DMS79 treated with DMSO at 0.1 percent for 48 hours (cell line): ENCODE measurements at places on chromosomes 4 and X.
A peak's percentile ranks its signal among the peaks of the same experiment; 100 is the strongest.

- no peak for DNase-seq
Observed at GRCh38 chr4:59823311-59823710, 1376.8 kb upstream of the ADGRL3 start.

DNA sequence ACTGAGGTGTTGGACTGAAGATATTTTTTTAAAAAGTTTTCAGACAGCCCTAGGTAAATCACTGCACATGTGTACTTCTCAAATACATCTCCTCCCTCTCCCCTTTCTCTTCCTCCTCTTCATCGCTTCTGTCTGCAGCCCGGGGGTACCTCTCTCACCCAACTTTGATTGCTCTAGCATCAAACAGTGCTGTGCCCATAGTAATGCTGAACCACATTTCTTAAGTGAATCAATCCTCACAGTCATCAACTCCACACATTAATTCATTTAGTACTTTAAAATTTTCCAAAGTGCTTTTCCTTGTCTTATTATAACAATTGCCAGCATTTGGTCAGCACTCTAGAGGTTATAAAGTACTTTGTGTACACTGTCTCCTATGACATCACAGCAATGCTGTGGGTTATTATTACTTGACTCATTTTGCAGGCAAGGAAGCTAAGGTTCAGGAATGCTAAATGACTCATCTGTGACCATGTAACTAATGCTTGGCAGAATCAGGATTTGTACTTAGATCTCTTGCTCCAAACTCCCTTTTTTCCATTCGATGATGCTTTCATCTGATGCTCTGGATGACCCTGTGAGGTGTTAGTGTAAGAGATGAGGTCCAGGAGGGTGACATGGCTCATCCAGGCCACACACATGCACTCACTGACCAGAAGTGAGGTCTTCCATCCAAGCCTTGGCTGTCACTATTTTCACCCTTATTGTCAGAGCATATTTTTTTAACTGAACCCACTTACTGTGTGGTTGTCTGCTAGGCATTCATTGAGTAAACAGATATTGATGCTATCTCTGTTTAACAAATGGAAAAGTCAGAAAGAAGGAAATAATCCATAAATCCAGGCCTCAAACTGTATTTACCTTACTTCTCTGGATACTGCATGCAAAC is 58.8 kb downstream of the RHOH start:
- no peak for DNase-seq

DNA sequence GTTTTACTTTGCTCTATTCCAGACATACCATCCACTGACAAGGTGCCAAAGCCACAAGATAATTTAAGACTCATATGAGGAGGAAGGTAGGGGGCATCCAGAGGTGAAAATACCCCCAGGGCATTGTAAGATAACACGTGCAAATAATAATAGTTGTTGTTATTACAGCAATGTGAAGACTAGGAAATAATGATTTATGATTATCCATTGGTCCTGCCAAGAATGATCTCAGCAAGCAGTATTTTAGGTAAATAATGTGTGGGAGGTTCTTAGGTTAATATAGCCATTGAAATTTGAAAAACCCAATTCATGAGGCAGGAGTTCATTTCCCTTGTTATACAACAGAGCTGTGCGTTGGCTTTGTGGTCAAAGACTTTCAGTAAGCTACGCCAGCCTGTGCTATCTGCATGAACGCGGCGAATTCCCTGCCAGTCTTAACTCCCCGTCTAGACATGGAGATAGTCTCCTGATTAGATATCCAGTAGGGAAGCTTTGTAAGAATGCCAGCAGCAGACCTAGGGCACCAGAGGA is 47.2 kb upstream of the MXRA5 start:
- no peak for DNase-seq

DNA sequence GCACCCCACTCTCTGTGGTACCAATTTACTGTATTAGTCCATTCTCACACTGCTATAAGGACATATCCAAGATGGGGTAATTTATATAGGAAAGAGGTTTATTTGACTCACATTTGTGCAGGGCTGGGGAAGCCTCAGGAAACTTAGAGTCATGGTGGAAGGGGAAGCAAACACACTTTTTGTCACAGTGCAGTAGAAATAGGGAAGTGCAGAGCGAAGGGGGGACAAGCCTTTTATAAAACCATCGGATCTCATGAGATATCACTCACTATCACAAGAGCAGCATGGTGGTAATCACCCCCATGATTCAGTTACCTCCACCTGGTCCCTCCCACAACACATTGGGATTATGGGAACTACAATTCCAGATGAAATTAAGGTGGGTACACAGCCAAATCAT is 766.9 kb upstream of the PCDH10 start:
- DNase-seq = no peak

- peak; percentile 44 for DNase-seq
Observed at GRCh38 chrX:153599192-153600031, 473 bp upstream of the CCNQ start.

GRCh38 chrX:1400742-1401471 is 9.0 kb upstream of the SLC25A6 start:
- no peak for DNase-seq

- DNase-seq = no peak
Observed at GRCh38 chr4:123064390-123064789, 142.0 kb upstream of the NUDT6 start.

GRCh38 chr4:95500361-95500760 is 48.4 kb downstream of the UNC5C start:
- no peak for DNase-seq

DNA sequence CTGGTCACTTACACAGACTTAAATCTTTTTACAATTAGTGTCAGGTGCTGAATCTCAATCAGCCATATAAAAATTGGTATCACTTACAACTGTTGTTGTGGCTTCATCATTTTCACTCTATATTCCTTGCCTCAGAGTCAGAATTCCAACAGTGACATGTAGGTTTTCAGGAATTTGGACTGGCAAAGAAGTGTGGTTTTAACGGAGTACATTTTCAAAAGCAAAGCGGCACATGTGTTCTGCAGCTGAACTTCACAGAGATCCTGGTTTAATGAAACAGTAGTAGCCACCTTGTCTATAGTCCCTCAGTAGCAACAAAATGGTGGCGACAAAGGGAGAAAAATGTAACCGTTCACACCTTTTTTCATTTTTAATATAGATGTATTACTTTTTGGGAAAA is 486.6 kb downstream of the FAT4 start:
- DNase-seq = no peak

DNA sequence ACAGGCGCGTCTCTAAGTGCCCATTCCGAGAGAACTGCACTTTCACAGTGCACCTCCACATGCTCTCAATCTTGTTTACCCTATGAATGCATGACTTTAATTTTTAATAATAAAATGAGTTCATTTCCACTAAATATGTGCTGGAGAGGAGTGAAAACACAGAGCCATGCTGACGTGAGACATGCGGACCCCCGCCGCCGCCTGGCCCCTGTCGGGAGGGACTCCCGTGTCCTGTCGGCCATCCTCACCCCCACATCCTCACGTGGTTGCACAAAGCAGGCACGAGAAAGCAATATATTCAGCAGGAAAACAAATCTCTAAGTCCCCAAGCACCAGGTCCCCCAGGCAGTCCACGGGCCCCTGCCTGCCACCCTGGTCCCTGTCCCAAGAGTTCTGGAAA is 23.1 kb downstream of the PPP2R2C start:
- DNase-seq = no peak

GRCh38 chr4:128803783-128804182 is 5.7 kb upstream of the JADE1 start:
- DNase-seq = no peak

DNA sequence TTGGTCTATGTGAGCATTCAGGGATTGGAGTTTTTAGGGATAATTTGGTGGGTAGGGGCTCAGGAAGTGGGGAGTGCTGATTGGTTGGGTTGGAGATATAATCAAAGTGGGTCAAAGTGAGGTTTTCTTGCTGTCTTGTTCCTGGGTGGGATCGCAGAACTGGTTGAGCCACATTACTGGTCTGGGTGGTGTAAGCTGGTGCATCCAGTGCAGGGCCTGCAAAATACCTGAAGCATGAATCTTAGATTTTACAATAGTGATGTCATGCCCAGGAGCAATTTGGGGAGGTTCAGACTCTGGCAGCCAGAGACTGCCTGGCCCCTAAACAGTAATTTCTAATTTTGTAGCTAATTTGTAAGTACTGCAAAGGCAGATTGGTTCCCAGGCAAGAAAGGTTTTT is 665.6 kb upstream of the PRKX start:
- DNase-seq = no peak

DNA sequence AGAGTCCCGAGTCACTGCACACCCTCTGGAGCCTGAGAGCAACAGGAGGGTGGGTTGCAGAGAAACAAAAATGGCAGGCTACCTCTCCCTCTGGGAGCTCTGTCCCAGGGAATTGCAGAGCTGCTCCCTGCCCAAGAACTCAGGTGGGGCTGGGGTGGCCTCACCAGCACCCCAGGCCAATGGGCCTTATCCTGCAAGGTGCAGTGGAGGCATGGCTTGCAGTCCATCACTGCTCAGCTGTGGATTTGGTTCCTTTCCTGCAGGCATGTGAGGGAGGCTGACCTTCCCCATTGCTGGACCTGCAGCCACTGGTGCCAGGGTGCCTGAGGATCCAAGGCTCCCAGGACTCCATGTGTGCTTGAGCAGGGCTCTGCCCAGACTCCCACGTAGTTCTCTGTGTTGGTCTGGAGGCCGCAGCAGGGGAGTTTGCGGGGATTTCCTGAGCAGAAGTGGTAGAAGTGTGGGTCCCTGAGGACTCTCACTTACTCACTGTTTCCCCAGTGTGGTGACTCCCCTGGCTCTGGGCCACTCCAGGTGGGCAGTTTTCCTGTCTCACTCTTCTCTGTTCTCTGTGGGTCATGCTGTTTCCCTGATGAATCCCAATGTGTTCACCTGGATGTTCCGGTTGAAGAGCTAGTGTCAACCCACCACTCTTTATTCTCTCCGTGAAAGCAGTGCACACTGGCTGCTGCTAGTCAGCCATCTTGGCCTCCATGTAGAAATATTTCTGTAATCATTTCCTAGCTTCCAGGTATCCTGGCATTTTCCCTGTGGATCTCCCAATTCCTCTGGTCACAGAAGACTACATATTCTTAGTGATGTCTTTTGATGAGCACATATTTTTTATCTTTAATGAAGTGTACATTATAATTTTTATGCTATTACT is 82.3 kb downstream of the ARHGAP24 start:
- DNase-seq = no peak

DNA sequence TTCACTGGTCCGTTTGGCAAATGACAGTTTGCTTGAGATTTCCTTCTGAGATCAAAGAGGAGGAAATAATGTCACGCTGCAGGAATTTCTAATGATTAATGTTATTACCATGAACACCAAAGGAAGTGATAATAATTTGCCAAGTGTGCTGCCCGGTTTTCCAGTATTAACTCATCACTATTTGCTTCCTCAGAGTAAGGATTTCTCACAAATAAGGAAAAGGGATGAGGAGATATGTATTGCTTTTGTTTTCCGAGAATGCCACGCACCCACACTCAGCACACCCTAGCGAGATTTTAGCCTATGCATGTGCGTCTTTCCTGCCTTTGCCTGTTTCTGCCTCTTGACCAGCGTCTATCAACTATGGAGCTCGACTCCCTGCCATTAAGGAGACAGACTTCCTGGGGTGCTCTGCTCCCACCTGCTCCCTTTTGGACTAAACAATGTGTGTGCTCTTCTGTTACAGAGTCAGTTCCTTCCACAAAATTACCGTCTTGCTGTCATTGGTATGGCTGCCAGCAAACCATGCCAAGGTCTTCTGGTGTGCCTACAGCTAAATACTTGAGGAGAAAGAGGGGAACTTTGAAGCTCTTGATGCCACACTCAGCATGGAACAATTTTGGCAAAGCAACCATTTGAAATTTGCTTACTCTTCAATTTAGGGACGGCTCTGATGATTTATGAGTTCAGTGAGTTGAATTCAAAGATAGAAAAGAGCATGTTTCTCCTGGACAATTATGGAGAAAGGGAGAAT is 393.1 kb upstream of the ZFP42 start:
- DNase-seq = no peak

DNA sequence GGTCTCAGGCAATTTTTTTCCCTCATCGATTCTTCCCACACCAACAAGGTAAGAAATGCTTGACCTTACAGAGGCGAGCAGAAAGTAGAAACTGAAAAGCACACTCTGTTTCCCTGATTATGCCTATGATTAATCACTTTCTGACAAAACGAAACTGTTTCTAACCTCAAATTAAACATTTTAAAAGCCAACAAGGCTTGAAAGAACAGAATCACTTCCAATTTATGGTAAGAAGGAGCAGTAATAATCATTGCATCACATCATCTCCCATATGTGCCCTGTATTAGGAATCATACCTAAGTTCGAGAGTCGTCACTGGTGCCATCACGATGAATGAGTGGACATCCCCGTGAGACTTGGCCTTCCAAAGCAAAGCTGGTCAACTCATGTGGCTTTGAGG is 12.5 kb upstream of the CXCL13 start:
- no peak for DNase-seq

GRCh38 chrX:154131955-154132354 is 12.1 kb upstream of the OPN1LW start:
- DNase-seq = no peak

DNA sequence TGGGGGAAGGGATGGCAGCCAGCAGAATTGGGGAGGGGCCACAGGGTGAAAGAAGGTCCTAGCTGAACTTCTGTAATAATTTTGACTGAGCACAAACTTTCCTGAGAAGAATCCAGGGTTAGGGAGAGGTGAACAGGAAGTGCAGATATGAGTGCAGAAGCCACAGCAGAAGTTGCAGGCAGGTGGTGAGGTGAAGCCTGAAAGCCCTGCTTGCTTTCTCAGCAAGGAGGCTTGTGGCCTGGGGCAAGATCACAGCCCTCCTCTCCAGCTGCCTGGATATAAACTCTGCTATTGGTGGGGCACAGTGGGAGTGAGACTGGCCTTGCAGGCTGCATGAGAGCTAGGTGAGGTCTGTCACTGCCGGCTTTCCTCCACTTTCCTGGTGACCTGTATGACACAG is 44.1 kb upstream of the UPRT start:
- DNase-seq = no peak

DNA sequence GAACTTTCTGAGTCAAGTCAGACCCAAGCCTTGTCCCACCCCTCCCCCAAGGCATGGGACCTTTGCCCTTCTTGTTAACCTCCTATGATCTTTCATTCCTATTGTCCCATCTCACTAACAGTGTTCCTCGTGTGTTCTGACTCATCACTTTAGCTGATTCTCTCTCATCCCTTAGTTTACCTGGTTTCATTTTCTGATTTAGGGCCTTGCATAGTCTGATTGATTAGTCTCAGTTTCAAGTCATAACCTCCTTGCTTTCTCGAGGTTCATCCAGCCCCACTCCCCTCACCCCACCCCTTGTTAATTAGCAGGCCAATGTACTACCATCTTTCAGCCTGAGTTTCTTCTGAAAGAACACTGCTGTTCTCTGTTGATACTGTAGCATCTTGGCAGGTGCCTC is 517.4 kb downstream of the RPA4 start:
- DNase-seq = no peak

DNA sequence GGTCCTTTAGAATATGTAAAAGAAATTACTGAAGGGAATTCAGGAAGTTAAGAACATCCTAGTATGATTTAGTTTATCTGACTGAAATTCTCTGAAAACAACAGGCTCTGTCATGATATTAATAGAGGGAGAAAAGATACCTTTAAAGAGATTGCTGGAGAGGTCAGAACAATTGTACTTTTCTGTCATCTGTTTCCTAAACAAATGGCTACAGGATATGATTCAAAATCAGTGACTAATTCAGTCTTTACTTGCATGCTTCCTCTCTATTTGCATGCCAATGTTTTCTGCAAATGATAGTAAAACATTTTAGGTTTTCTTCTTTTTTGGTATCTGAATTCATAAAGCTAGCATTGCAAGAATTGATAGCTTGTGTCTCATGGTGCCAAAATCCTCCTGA is 616.7 kb upstream of the PCDH7 start:
- no peak for DNase-seq
